ENCODE measurements at places on chromosomes 1 and 21.

DNA sequence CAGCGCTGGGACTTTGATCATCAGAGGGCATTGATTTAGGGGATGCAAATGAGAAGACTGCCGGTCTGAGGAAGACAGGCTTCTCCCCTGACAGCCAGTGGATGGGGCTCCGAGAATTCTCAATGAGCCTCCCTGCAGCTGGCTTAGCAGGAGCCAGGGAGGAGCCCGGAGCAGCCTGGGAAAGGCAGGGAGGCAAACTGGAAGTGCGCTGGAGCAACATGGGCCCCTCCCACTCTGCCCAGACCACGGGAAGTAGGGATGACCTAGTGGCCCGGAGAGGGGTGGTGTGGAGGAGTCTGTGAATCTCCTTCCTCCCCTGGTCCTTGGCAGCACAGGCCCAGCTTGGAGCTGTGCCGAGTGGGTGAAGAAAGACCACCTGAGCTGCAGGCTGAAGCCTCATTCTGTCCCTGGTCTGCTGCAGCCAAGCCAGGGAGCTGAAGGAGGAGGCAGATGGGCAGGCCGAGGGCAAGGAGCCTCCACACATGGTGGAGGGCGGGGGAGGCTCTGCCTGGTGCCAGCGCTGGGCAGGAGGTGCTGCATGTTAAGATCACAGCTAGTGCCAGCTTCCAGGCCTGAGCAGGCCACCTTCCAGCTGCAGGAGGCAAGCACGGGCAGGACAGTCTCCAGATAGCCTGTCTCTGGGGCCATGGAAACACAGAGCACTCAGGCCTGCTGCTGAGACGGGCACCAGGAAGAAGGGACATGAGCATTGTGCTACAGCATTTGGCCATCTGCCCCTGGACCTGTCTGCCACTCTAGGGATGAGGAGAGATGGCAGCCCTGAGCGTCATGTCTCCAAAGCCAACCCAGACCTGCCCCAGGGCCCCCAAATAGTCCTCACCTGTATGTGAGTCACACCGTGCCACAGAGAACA lies 12.2 kb upstream of the CLSTN1 start:
- DNase-seq = no peak

GRCh38 chr1:212688341-212689047 lies 11.1 kb downstream of the BATF3 start:
- DNase-seq = peak; percentile 46

DNA sequence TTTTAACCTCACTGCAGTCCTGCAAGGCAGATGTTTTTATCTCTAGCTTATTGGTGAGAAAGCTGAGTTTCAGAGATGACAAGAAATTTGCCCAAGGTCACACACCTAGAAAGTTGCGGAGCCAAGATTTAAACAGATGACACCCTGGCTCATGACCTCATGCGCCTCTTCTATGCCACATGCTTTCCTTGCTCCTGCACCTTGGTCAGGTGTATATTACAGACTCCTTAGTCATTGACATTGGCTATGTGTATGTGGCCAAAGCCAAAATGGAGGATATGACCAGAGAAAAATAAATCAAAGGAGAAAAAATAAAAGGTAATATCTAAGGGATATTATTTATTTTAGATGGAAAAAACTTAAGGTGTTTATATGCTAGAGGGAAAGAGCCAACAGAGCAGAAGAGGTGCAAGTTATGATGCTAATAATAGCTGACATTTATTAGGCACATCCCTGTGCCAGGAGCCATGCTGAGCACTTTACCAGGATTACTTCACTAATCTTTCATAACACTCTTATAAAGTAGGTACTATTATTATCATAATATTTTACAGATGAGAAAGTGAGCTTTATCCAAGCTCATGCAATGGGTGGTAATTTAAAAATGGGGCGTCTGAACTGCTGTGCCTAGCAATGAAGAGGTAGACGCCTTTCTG lies 13.8 kb upstream of the MYOC start:
- no peak for DNase-seq

DNA sequence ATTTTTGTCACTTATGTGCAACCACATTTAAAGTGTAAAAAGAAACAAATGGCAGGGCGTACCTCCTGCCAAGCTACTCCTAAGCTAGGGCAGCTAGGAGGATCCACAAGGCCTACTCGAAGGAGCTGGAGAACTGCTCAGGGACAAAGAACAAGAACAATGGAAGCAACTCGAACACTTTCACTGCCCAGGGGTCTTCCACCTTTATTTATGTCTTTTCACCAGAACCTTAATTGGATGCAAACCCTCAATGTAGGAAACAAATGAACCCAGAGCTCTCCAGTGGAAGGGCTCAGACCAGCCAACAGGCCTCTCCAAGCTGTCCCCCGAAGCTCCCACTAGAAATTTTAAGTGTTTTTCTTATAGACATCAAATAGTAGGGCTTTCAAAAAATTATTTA lies 39.9 kb downstream of the C1orf198 start:
- DNase-seq = no peak

DNA sequence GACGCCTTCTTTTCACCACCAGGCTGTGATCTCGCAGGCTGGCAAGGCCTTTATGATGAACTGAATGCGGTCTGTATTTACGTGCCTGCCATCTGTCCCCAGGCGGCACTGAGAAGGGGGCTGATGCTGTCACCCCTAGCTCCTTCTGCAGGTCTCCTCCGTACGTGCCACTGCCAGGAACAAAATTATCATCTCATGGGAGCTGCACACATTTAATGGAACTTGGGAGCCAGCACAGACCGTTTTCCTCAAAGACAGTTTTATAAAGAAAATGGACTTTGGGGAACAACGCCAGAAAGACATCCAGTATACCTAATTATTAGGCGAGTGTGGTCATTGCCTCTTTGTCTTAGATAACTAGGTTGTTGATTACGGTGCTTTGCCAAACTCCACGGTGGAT lies 434.5 kb downstream of the KIF26B start:
- no peak for DNase-seq

GRCh38 chr21:44869781-44870747 lies 3.4 kb downstream of the PTTG1IP start:
- peak; percentile 95 for DNase-seq

GRCh38 chr1:204568576-204569315 lies 52.5 kb downstream of the MDM4 start:
- DNase-seq = no peak

DNA sequence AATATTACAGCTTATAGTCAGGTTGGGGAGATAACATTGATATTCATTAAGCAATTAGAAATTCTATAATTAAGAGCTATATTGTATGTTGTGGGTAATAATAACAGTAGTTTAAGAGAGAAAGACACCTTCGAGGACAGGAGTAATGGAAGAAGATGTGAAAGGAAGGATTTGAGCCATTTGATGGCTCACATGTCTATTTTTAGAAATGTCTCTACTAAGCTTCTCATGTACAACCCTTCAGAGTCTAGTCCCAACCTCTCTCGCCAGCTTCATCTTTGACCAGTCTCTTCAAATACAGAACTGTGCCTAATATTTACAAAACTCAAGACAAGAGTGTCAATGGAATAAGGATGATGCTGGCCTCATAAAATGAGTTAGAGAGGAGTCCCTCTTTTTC lies 95.1 kb downstream of the PRRX1 start:
- no peak for DNase-seq

DNA sequence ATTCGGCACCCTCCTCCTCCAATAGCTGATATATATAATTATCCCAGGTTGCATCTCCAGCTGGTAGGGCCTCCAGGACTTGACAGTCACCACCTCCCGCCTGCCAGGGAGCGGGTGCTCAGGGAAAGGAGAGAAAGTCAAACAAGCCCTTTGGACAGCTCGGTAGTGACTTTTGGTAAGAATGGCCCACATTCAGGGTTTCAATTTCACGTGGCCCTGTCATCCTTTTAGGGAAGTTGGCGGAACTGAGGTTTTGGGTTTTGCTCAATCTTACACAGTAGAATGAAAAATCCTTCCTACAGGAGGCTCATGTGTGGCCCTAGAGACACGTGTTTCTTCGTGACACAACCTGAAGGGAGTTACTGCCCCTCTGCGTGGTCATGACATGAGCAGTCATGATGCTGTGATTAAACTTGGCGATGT lies 44.2 kb downstream of the CAPN8 start:
- no peak for DNase-seq

DNA sequence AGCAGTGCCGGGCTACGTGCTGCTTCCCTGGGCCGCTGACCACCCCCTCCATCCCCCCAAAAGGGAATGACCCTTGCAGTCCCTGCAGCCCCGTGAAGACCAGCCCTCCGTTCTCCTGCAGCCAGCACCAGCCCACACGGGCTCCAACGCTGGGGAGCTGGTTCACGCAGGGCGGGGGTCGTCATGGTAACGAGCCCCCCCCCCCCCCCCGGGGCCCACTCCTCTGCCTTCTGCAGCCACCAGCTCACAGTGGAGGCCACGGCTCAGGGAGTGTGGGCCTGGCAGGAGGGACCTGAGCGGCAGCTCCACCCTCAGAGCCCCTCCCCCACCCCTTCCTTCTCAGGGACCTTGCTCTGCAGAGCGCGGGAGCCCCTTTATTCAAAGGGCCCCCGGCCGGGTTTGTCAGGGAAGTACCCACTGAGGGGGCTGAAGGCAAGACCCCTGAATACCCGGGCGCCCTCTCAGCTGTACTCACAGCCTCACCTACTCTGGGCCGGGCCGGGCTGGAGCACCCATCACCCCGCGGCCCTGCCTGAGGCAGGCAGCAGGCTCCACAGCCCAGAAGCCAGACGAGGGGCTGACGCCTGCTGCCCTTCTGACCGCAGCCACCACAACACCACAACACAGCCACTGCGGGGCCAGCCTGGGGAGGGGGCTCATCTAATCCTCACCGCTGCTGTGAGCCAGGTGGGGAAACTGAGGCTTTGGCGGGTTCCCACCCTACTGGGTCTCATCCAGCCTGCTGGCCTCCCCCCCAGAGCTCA lies 12.6 kb downstream of the MEGF6 start:
- no peak for DNase-seq

- no peak for DNase-seq
These were observed 76.1 kb upstream of the IRF2BP2 start for GRCh38 chr1:234686035-234686434.

DNA sequence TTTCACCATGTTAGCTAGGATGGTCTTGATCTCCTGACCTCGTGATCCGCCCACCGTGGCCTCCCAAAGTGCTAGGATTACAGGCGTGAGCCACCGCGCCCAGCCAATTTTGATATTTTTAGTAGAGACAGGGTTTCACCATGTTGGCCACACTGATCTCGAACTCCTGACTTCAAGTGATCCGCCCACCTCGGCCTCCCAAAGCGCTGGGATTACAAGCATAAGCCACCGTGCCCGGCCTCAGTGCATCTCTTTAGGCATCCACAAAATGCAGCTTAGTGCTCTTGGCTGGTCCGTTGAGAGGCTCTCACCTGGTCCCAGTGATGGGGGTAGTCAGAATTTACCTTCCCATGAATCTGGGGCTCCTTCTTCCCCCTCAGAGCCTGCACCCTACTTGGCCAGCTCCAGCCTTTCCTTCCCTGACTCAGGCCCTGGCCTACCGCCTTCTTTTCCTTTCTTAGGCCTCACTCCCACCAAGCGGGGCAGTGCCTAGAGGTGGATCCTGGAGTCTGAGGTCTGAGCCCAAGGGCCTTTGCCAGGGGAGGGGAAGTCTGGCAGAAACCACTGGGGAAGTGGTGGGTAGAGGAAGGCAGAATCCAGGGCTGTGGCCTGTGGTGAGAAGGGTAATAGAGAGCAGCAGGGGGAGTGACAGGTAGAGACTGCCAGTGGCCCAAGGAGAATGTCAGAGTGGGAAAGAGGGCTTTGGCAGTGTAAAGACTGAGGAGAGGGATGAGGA lies 3.7 kb downstream of the LENEP start:
- no peak for DNase-seq

DNA sequence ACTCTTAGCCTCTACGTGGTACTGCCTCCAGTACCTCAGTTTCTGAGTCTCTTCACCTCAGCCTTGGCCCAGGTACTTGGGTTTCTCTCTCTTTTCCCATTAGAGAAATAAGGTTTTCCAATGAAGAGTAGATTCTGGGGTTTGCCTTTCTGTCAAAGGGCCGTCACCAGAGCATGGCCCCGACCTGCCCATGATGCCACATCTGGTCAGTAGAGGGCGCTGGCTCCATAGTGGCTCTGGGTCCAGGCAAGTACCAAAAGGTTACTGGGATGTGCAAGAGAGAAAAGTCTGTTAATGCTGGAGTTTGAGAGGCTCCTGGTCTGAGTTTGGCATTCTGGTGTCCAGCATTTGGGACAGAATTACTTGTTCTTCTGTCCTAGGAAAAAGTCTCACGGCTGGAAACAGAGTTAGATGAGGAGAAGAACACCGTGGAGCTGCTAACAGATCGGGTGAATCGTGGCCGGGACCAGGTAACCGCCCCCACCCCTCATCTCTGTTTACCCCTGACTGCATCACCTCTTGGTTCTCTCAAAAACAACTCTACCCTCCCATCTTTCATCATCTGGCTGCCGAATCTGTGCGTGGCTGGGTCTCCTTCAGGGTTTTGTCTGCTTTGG lies 5.3 kb upstream of the TUFT1 start:
- peak; percentile 69 for DNase-seq

DNA sequence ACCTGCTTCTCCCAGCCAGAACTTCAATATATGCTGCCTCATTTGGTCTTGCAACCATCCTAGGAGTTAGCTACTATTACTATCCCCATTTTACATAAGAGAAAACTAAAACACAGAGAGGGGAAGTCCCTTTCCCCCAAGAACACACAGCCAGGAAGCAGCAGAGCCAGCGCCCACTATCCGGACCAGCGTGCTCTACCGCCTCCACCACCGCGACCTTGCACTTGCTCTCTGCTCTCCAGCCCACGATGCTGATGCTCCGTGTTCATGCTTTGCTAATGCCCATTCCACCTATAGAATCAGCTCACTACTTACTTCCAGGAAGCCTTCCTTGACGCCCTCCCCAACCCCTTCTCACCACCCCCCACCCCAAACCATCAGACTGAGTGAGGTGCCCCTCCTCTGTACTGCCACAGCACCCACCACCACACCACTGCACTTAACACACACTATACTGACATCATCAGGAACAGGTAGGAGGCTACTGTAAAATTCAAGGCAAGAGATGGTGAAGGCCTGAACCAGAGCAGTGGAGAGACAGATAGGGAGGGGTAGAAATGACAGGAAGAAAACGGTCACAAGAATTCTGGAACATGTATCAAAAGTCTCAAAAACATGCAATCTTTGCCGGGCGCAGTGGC lies 9.4 kb downstream of the TMEM53 start:
- no peak for DNase-seq

- DNase-seq = no peak
These were observed 25.0 kb upstream of the PHTF1 start for GRCh38 chr1:113784104-113784779.

- DNase-seq = no peak
These were observed 72.3 kb upstream of the CSF3R start for GRCh38 chr1:36555041-36555440.

- no peak for DNase-seq
These were observed 8.7 kb downstream of the CSF1 start for GRCh38 chr1:109919303-109919702.

DNA sequence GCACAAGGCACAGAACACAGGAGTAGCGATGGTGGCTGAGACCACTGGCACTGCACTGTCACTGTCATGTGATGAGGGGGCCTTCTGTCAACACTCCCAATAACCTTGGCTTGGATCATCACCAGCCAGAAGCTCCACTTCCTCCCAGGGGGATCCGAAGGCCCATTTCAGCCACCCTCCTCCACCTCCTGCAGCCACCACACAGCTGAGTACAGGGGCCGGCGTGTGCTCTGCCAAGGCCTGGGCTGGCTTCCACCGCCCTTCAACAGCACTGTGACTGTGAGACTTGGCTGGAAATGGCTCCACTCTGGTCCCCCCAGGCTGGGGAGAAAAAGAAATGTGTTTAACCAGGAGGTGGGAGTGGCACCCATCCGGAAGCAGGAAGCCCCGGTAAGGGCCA lies 9.9 kb upstream of the NADK start:
- DNase-seq = no peak

Measured in HCEC 1CT (cell line).